ENCODE measurements at places on chromosomes 11 and 22. TPM values are rescaled to one million over a fixed set of nuclear protein-coding genes. Genes with fewer than 3 reads are reported as not detected.

GRCh38 chr11:31412946-31413345, 43.3 kb downstream of the DNAJC24 start:
- DNase-seq = no peak

Gene KDM4D
- 0.83 TPM for total RNA-seq

Gene DEPDC7
- total RNA-seq = 1.1 TPM

DNA sequence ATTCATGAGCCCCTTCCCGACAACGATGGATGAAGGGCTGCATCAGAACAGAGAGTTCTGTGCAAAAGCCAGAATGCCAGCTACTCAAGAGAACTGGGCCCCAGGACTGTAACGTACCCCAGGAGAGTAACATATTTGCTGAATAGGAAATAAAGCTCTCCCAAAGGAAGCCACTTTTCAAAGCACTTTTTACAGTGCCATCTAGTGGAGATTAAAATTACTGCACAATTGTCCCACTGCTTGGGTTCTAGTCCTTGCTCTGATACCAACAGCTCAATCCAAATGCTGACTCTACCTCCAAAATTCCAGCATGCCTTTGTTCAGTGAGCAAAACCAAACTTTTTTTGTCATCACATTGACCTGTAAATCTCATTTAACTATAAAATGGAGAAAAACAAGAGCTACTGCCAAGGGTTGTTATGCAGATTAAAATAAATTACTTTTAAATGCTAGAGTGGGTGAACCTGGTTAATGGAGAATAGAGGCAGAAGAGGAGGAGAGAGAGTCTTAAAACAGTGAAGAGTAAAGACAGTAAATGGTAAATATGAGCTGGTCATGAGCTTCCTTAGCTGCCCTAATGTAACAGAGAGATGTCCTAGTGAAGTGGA, 87.6 kb upstream of the FSHB start:
- no peak for DNase-seq

- DNase-seq = no peak
These were observed 10.2 kb downstream of the TMEM121B start for GRCh38 chr22:17110791-17111550.

Gene OR9G1
- not detected for total RNA-seq

GRCh38 chr11:122598971-122599370, 56.6 kb upstream of the UBASH3B start:
- no peak for DNase-seq

GRCh38 chr11:34791780-34792542, 124.2 kb downstream of the APIP start:
- DNase-seq = no peak

- peak; percentile 80 for DNase-seq
These were observed 11.3 kb upstream of the OMP start for GRCh38 chr11:77091146-77091940.

Gene OR51B5
- total RNA-seq = not detected

DNA sequence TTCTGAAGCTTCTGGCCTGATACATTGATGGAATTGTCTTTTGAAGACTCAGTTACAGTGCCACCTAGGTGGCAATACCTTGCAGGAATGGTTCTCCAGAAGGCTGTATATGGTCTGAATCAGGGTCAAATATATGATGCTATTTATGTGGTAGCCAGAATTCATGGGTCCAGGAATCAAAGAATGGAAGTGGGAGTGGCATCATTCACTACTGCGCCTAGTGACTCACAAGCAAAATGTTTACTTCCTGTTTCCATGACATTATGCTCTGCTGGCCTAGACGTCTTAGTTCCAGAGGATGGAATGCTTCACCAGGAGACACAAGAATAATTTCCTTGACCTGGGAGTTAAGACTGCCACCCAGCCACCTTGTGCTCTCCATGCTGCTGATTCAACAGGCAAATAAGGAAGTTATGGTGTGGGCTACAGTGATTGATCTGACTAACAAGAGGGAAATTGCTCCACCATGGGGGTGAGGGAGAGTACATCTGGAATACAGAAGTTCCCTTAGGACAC, 491.8 kb downstream of the ETS1 start:
- DNase-seq = no peak

Gene CENPM
- total RNA-seq = 71.8 TPM

DNA sequence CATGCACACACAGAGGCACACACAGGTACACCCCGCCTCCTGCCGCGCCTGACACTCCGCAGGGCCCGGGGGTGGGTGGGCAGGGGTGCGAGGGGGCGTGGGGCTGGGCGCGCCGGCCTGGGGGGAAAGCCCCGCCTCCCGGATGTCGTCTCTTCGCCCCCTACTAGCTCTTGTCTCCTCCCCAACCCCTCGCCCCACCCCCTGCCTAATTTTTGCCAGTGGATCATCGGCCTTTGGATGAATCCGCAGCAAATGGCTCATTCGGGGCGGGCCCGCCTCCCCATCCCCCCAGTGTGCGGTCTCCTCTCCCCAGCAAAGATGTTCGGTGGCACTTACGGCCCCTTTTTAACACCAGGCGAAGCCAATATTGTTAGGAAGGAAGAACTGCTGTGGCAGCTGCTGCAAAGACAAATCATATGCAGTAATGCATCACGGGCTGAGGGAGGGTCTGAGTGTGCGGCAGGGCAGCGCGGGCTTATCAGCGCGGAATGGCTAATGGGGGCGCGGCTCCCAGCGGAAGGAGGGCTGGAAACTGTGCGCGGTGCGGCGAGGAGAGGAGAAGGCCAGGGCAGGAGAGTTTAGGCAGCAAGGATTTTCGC, 13.4 kb upstream of the NECTIN1 start:
- DNase-seq = no peak

Data from activated CD4-positive, alpha-beta memory T cell treated with anti-CD3 and anti-CD28 coated beads, Interleukin-2, amount 10 ng/mL, durations not matched to agents 7 days and 5 days (primary cell).